GM23248 (cell line): ENCODE measurements at places on chromosomes 12 and 14. TPM values are rescaled to one million over a fixed set of nuclear protein-coding genes. Genes with fewer than 3 reads are reported as not detected.

DNA sequence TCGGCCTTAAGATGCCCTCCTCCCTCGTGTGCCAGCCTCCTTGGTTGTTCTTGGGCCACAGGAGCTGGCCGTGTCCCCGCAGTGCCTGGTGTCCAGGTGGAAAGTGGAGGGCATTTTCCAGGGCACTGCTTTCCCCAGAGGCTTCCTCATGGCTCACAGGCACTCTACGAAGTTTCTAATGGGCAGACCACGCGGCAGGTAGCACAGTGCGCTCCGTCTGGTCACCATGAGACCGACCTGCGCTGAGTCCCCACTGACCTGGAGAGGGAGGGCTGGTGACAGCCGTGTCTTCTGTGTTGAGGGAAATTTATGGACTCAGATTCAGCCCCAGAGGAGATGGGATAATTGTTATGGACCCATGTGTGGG, 186.3 kb downstream of the ADGRD1 start:
- no peak for DNase-seq

DNA sequence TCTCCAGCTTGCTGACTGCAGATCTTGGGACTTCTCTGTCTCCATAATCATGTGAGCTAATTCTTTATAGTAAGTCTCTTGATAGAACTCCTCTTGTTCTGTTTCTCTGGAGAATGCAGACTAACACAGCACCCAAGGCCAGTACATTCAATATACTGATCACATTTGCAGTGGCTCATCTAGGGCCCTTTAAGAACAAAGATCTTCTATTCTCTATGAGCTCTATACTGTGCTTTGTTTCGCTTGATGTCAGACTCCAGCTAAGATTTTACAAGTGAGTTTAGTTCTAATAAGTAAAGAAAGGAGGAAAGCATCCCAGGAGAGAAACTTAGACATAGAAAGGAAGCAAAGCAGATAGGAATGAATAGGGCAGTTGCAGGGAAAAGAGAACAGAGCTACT, 69.3 kb upstream of the TMPO start:
- no peak for DNase-seq

GRCh38 chr14:54300881-54301280, 95.9 kb upstream of the CDKN3 start:
- DNase-seq, result no peak

GPATCH2L gene
- total RNA-seq, result 35.1 and 46.4 TPM in 2 replicates

DNA sequence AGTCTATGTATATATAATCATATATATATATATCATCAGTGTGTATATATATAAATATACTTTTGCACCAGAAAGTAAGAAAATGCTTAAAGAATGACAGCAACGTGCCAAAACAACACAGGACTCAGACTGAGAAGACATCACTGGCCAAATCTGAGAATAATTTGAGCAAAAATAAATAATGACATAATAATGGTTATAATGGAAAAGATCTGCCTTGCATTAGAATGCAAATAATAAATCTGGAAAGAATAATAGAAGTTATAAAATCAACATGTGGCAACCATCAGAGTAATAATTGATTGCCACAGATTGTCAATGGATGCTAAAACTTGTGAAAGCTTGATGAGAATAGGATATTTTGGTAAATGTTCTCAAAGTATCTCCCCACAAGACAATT, 61.5 kb upstream of the PLEKHG7 start:
- DNase-seq, result no peak

DNA sequence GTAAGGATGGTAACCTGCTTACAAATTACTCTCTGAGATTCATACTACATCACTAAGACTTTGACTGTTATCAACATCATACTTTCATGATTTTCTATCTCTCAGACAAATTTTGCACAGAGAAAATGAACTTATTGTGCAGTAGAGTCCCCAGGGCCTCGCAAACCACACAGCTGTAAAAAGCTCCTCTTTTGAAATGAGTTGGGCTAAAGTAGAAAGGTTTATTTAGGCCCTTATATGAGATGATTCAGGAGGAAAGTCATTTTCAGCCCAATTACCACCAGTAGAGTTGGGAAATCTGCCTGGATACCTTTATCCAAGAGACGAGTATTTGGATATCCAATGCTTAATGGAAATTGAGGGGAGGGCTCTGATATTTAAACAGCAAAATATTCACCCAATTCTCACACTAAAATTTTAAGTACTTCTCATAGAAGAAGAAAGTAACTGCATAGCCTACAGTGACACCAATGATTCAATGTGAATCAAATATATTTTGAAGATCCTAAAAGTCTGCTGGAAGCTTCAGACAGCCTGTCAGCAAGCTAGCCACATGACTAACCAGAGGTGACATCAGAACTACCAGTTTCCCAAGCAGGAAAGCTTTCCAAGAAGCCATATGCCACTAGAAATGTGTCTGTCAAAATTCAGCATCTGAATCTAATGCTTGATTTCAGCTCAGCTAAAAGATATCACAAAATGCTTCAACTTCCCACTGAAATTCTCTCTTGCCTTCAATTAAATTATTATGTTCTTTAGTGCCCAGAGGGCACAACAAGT, 190.1 kb upstream of the SYT1 start:
- DNase-seq, result peak; percentile 44

- DNase-seq, result no peak
Measured at GRCh38 chr14:24059841-24060388, 8.1 kb downstream of the CARMIL3 start.

DNA sequence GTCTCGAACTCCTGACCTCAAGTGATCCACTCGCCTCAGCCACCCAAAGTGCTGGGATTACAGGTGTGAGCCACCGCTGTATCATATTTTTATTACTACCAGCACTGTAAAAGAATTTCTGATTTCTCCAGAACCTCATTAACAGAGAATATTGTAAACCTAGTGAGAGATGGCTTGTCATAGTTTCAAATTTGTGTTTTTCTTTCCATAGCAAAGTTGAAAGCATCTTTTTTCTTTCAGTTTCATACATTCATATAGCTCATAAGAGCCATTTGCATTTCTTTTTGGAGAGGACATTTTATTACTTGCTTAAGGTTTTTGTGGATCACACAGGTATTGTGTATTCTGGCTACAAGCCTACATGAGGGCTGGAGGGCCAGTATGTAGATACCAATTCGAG, 58.0 kb downstream of the MIS18BP1 start:
- no peak for DNase-seq

TDRD9 gene
- total RNA-seq, result not detected in 2 replicates

KRT6C gene
- not detected in 2 replicates for total RNA-seq

- peak; percentile 92 for DNase-seq
Measured at GRCh38 chr14:71693381-71693780, 238.8 kb upstream of the RGS6 start.

- peak; percentile 9 for DNase-seq
Measured at GRCh38 chr12:69821456-69822159, 3.4 kb upstream of the MYRFL start.

GRCh38 chr12:127174881-127175280, 1092.1 kb upstream of the TMEM132C start:
- DNase-seq, result peak; percentile 85

DNA sequence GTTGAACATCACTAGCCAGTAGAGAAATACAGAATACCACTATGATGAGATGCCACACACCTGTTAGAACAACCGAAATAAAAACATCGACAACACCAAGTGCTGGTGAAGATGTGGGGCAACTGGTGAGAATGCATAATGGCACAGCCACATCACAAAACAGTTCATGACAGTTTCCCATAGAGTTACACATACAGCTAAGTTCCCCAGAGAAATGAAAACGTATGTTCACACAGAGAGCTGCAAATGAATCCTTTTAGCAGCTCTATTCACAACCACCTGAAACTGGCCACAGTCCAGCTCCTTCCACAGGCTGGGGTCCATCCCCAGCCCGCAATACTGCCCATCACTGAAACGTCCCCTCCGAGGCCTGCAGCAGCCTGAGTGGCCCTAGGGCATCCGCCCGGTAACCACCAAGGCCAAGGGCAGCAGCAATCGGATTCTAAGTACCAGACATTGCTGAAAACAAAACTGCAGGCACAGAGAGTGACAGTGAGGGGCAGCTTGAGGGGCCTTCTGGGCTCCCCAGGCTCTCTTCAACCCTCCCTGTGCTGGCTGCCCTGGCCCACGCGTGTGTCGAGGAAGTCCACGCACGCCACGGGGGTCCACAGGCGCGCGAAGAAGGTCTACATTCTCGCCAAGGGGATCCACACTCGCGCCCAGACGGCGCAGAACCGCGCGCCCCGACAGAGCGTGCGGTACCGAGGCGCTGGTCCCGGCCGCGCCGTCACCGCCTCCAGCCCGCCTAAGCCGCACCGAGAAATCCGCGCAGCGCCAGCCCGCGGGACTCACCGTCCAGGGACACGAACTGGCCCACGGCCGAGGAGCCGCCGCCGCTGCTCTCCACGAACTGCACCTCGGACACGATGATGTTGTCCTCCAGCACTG, 903 bp downstream of the BRF1 start:
- DNase-seq, result peak; percentile 71

DNA sequence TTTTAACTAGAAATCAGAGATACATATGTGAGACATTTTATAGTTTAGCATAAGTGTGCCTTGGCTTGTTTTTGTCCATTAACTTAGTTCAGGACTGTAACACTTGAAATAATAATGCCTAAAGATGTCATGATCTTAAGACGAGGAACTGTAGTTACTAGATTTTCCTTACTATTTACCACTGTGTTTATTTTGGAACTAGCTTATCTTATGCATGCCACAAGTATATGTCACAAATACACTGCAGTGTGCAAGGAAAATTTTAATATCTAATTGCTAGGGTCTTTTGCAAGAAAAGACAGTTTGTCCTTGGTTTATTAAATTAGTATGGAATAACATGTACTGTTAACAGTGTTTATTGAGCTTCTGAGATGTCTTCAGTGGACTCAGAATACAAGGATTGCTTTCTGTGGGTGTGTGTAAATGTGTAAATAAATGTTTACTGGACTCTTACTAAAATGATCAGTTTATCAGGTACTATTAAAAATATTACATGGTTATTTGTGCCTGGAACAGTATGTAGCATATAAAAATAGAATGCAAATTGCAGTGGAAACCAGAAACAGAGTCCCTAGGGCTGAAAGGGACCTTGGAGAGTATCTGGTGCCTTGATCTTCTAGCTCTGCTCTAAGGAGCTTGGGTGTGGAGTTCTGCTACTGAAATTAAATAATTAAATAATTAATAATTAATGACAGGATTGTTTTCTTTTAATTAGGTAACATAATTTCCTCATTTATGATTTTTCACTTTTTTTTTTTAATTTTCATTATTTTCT, 58.1 kb downstream of the FGD4 start:
- DNase-seq, result peak; percentile 47

DNA sequence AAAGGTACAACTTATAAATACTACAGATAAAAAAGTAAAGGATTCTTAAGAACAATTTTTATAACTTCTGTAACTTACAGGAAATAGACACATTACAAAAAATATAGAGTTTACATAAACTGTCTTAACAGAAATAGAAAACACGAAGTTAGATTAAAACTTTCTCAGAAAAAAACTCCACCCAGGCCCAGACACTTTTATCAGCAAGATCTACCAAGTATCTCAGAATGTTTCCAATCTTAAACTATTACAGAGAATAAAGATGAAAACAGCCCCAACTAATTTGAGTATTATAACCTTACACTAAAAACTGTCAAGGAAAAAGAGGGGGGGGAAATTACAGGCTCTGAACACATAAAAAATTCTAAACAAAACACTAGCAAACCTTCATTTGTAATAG, 8.2 kb downstream of the ZFC3H1 start:
- DNase-seq, result no peak

DNA sequence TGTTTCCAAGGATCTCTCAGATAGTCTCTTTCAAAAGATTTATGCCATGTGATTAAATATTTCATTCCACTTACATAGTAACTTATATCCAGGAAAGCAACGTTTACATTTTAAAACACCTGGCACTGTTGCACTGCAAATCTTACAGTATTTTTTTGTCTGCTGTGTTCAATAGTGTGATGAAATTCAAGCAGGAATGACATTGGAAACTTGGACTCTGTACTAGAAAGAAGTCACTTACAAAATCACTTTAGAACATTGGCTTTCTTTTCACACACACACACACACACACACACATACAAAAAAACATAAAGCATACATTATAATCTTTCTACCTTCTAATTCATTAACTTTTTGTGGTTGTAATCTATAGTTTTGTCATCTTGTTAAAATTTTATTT, 66.2 kb upstream of the USP15 start:
- no peak for DNase-seq

- no peak for DNase-seq
Measured at GRCh38 chr12:25896981-25897380, 61.5 kb upstream of the RASSF8 start.

- no peak for DNase-seq
Measured at GRCh38 chr14:93010522-93011140, 87.7 kb downstream of the CHGA start.

DNA sequence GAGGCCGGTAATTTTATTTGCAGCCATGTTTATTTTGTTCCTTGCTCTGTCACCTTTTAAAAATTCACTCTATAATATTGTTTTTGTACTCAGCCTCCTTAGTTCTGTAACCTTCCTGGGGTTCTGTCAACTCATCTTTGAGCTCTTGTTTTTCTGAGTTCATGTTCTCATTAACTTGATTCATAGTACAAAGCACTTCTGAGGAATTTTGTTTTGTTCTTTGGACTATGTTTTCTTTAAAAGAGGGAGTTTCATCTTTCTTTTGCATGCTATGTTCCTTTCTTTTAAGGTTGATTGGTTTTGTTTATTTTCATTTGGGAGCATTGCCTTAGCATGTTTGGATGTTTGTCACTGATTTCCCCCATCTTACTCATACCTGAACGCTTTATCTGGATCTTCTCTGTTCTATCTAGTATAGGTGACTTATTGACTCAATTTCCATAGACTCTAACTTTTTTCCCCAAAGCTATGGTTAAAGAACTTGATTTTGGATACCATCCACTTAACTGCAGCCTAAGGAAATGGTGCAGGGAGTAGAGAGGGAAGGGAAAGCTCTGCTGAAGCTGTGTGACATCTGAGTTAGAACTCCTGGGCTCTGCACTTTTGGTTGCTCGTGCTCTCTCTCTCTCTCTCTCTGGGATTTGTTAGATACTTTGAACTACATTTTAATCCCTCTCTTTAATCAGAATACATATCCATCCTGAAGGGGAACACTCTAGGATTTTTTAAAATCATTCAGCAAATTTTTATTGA, 268.5 kb downstream of the PAWR start:
- DNase-seq, result peak; percentile 32

RNFT2 gene
- total RNA-seq, result 0.43 TPM in 1 of 2 replicates, not detected in the other

DNA sequence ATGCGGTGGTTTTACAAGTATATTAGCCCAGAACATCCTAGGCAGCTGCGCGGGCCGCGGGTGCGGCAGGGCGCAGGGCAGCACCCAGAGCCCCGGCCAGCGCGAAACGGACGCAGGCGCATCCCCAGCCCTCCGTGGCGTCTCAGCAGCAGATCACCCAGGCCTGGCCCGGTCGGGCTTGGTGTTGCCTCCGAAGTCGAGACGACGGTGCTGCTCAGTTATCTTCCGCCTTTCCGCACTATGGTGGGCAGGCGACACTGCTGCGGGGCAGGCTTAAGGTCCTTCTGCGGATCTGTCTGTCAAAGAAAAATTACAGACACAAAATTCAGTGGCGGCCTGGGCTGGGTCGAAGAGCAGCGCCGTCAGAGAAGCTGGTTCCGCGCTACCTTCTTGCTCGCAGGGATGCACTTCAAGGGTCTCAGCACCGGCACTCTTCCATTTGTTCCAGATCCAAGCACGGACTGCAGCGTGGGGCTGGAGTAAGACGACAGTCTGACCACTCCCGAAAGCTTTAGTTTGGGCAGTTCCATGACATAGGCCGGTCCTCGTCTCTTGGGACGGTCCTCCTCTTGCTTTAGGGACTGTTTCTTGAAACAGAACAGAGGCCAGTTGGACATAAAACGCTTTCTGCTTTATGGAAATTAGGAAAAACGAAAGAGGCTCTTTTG, 75.8 kb downstream of the MOK start:
- DNase-seq, result no peak
